ENCODE measurements at places on chromosomes 13 and 19. TPM values are rescaled to one million over a fixed set of nuclear protein-coding genes. Genes with fewer than 3 reads are reported as not detected.

CASP14 gene
- not detected for total RNA-seq

ERCC2 gene
- total RNA-seq, result 14.7 TPM

NLRP5 gene
- total RNA-seq, result not detected

SPRY2 gene
- total RNA-seq, result 50.9 TPM

COG3 gene
- 51.3 TPM for total RNA-seq

ZNF296 gene
- total RNA-seq, result 4.9 TPM

RDH8 gene
- total RNA-seq, result not detected

ZNF221 gene
- total RNA-seq, result 5.8 TPM

CCDC70 gene
- total RNA-seq, result not detected

CNFN gene
- total RNA-seq, result 3.6 TPM
